ENCODE measurements at places on chromosomes 16 and 17.

- DNase-seq: no peak
These were observed 4.8 kb downstream of the SRCIN1 start for GRCh38 chr17:38600906-38601305.

- DNase-seq: no peak
These were observed 210.2 kb downstream of the KATNIP start for GRCh38 chr16:27759967-27760788.

DNA sequence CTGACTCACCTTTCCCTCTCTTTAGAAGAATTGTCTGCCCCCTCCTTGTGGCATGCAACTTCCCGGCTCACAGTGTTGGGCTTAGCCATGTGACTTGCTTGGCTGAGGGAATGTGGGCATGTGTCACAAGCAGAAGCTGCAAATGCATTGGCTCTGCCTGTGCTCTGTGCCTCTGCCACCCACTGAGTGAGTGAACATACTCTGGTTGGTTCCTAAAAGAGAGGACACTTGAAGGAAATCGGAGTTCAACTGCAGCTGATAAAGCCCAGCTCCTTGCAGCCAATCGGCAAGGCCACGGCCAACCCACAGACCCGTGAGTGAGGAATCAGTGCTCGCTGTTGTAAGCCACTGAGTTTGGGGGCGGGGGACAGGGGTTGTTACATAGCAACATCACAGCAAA lies 10.9 kb upstream of the GINS2 start:
- DNase-seq: no peak

GRCh38 chr16:68022278-68022727 lies 729 bp downstream of the DDX28 start:
- DNase-seq: no peak

DNA sequence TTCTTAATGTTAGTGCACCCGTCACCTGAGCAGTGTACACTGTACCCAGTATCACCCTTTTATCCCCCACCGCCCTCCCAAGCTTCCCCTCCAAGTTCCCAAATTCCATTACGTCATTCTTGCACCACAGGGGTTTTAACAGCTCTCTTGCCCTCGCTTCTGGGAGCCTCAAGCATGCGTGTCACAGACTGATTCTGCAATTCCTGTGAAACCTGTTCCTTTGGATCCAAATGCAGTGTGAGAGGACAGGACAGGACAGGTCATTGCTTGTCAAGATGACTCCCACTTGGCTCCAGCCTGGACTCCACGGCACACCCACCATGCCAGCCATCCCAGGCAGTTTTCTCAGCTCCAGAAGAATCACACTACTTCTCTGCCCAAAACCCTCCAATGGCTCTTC lies 44.1 kb downstream of the CYB5D2 start:
- no peak for DNase-seq

- no peak for DNase-seq
These were observed 102.8 kb downstream of the ADAMTS18 start for GRCh38 chr16:77331802-77332586.

DNA sequence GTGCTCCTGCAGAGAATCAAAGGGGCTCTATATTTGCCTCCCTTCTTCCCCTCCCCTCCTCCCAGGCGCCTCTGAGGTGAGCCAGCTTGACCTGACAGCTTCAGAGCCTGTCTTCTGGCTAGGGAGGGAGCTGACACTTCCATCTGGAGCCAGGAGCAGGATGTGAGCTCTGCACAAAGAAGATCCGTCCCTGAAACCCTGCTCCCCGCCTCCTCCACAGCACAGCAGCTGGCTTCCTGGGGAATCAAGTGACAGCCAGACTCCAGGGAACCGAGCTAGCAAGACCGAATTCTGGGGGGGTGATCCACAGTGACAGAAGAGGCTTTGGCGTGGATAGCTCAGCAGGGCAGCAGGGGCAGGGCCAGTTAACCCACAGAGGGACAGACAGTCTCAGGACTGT lies 37.2 kb downstream of the CCDC182 start:
- no peak for DNase-seq

DNA sequence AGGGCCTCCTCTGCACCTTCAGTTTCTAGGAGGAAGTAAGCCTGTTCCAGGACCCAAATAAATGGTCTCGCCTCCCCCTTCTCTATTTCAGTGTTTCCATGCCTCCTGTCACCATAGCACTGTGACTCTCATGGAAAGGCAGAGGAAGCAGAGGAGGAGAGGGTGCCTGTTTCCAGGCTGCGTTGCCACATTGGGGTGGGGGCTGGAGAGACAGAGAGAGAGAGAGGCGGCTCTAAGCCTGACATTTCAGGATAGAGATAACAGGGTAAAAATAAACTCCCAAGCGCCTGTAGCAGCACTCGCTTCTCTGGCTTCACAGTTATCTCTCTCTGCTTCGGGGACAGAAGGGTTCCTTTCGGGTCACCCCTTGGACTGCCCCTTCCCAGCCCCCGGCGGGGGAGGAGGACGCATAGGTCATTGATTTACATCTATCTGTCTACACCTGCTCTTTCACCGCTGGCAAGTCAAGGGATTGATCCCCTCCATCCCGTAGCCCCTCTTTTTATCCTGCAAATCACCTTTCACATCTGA lies 71.2 kb upstream of the MRTFB start:
- DNase-seq: no peak

GRCh38 chr17:1571341-1571704 lies 8.7 kb upstream of the PITPNA start:
- no peak for DNase-seq

- no peak for DNase-seq
These were observed 488 bp upstream of the HAP1 start for GRCh38 chr17:41734949-41735313.

GRCh38 chr17:75238020-75238580 lies 23.3 kb downstream of the GGA3 start:
- DNase-seq: no peak

- no peak for DNase-seq
These were observed 53.0 kb downstream of the WNT3 start for GRCh38 chr17:46765453-46765852.

GRCh38 chr17:8315764-8316217 lies 5.8 kb downstream of the ARHGEF15 start:
- DNase-seq: no peak

GRCh38 chr16:4056161-4057105 lies 59.8 kb downstream of the ADCY9 start:
- no peak for DNase-seq

DNA sequence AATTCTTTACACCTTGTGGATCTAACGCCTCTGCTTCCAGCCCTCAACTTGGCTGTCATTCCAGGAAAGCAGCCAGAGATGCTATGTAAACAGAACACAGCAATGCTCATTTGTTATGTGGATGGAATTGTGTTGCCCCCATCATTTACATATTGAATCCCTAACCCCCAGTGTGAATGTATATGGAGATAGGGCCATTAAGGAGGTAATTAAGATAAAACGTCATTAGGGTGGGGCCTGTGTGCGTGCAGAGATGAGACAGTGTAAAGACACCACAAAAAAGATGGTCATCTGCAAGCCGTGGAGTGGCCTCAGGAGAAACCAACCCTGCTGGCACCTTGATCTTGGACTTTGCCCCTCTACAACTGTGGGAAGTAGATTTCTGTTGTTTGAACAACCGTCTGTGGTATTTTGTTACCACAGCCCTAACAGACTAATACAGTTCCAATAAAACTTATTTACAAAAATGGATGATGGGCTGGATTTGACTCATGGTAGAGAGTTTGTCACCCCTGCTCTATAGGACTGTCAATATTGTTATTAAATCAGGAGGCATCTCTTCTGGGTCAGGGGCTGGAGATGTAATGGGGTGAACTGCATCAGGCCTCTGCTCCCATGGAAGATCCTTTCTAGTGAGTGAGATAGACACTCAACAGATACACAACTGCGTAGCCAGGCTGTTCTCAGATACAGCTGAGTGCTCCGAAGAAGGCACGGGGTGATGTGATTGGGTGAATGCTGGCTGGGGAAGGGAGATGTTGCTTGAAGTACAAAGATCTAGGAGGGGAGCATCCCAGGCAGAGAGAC lies 339.0 kb downstream of the SNX29 start:
- DNase-seq: no peak

- no peak for DNase-seq
These were observed 73.2 kb downstream of the RBFOX3 start for GRCh38 chr17:79537686-79538085.

DNA sequence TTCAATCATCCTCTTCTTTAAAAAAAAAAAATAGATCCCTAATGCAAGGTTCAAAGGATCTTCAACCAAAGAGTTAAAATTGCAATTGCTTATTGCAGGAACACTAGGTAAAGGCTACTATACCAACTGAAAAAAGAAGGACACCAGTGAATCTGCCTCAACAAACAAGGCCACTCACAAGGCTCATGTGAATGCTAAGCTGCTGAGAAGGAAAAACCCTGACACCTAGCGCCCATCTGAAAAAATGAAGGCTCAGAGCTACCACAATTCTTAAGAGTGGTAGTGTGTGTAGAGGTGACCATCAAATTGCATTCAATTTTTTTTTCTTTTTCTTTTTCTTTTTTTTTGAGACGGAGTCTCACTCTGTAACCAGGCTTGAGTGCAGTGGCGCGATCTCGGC lies 201.6 kb upstream of the C17orf78 start:
- DNase-seq: no peak

GRCh38 chr17:6479622-6480302 lies 35.5 kb downstream of the PIMREG start:
- no peak for DNase-seq

All from stimulated activated CD4-positive, alpha-beta T cell treated with anti-CD3 and anti-CD28 coated beads, TNF-alpha, amount 100 ng/mL, for 1 hour (primary cell).